ENCODE measurements at places on chromosomes 16 and 17.

- DNase-seq = no peak
Measured at GRCh38 chr16:80932708-80933095, 74.0 kb downstream of the CMC2 start.

GRCh38 chr17:29769225-29769624 lies 146.5 kb upstream of the CORO6 start:
- no peak for DNase-seq

GRCh38 chr17:35341411-35341992 lies 31.9 kb downstream of the SLFN11 start:
- peak; percentile 58 for DNase-seq

GRCh38 chr16:55058576-55058975 lies 127.9 kb downstream of the IRX5 start:
- no peak for DNase-seq

DNA sequence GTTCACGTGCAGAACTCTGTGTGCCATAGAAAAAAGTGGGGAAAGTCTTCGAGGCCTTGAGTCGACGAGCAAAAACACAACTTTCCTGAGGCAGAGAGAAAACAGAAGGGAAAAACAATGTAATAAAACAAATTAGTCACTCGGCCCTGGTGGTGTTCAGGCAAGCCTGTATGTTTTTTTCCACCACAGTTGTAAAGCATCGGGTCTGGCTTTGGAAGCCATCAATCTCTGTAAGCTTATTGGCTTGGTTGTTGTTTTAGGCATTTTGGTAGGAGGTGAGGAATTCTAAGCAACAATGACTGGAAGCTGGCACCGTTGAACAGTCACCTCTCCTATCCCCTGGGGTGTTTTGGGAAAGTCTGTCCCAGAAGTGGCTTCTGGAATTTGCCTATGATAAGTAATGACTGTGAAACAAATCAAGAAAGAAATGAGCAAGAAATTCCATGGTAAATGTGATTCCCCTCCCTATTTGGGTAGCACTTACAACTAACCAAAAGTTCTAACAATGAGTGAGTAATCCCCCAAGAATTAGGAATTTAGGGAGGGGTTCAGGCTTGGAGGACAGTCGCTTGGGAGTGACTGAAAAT lies 2.8 kb downstream of the CDH13 start:
- DNase-seq = no peak

DNA sequence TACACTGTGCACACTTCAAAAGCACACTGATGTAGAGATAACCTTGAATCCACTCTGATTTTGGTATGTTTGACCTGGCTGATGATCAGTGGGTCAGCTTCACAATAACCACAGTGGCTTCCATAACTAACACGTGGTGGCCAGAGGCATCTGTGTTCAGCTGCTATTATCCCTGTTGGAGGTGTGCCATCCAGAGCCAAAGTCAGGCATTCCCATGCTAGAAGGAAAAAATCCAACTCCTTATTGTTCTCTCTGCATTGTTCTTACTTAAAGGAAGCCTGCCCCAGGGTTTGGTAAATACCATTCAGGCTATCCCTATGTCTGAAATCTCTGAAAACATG lies 127.3 kb upstream of the MON1B start:
- DNase-seq = no peak

DNA sequence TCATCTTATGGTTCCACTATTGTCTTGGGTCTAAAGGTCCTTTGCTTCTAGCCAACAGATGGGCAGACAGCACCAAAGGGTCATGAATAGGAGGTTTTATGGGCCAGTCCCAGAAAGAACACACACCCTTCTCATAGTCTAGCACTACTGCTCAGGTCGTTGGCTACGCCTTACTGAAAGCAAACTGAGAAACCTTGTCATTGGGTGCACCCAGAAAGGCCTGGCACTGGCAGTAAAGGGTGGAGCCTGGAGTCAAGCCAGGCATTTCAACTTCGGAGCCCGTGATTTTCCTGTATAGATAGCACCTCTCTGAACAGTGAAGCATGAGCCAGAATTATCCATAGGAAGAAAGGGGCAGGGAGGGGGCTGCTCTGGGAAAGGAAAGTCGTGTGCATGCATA lies 74.9 kb downstream of the VAT1L start:
- no peak for DNase-seq

- DNase-seq = peak; percentile 96
Measured at GRCh38 chr17:44324571-44325275, at the start of gene SLC25A39. Gene SLC25A39, minus strand, starts transcription at chr17:44324823. Its CDS starts 1,261 bp downstream, at chr17:44323562.

DNA sequence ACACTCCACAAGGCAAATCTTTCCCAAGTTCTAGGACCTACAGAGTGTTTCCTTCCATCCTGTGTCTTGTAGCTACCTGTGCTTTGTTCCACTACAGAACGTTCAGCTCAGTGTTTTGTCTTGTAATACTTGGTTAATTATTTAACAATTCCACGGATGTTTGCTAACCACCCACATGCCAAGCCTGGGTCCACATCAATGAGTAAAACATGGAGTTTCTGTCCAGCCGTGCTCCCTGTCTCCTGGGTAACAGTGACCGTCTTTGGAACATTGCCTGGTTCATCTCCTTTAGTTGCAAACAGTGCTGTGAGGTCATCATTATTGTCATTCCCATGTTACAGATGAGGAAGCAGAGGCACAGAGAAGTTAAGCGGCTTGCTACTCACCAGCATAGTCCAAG lies 41.3 kb downstream of the IRF8 start:
- no peak for DNase-seq

DNA sequence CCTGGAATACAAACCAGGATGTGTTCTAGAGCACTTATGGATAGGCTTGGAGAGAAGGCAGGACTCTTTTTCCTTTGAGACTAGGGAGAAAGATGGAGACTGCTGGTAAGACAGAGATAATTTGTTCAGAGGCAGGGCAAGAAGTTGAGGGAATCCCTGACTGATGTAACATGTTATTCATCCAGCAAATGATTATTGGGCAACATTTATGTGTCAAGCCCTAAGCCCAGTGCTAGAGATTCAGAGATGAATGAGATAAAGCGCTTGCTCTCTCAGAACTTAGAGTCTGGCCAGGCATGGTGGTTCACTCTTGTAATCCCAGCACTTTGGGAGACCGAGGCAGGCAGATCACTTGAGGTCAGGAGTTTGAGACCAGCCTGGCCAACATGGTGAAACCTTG lies 47.8 kb upstream of the NUFIP2 start:
- no peak for DNase-seq

GRCh38 chr17:63880706-63881105 lies 1.0 kb downstream of the GH2 start:
- no peak for DNase-seq

- no peak for DNase-seq
Measured at GRCh38 chr16:89395150-89396142, 94.9 kb downstream of the ANKRD11 start.

DNA sequence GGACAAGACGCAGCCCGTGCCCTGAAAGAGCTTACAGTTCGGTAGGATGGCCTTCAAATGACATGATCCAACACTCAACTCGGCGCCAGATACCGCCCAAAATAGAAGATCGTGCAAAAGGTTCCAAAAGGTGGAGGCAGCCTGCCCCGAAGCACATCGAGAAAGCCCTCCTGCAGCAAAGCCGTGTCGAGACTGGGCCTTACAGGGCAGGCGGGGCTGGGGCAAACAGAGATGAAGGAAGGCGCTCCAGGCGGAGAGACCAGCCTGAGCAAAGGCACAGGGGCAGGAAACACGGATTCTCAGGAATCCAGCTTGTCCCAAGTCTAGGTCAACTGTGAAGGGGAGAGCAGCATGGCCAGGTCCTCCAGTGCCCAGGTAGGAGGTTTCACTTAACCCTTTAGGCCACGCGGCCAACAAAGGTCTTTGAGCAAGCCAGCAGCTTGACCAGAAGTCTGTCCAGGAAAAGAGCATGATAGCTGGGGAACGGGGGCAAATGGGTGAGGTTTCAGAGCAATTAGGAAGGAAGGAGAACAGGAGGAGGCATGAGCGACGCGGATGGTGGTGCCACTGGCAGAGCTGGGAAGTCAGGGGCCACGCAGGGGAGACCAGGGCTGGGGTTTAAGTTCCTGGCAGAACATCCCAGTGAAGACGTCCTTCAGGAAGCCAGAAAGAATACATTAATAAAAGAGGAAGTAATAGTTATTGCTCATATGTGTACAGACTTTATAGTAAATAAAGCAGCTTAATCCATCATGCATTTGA lies 21.2 kb upstream of the EIF1 start:
- no peak for DNase-seq

DNA sequence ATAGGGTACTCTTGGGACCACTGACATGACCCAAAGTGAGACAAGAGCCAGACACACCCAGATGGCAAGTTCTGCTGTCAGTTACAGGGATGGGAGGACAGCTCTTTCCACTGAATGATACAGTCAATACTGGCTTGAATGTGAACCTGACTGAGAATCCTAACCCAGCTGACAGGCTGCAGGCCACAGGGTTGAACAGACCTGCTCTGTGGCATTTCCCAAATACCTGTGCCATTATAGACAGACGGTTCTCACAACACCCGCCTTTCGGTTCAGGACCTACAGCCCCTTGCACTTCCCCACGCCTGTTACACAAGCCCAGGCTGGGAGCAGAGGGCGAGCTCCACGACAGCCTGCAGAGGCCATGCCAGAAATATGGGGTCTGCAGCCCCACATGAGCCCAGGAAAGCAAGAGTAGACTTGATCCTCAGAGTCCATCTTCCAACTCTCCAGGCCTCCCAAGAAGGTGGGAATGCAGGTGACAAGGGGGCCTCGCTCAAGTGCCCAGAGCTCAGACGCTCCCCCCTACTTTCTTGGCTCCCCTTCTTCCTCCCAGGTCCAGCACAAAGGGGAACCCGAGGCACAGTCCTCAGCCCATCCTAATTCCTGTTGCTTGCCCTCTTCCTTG lies 314.3 kb downstream of the SOX9 start:
- no peak for DNase-seq

- peak; percentile 60 for DNase-seq
Measured at GRCh38 chr17:83080858-83081683, 1.7 kb downstream of the METRNL start.

GRCh38 chr17:33803686-33804085 lies 451.4 kb upstream of the CCL2 start:
- DNase-seq = no peak

DNA sequence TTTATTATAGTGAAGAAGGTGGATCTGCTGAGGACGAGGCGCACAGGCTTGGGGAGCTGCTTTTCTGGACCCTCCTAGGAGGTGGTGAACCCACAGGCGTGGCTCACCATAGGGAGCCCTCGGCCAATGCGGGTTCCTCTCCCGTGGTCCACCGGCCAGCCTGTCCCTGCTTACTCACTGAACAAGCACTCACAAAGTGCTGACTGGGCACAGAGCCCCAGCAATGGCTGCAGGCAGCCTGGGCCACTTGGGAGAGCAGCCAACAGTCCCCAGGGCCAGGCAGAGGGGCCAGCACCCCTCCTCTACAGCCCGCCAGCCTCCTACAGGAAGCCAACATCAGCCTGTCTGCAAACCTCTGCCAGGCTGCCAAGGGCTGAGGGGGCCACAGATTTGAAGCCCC lies 19.1 kb upstream of the NCBP3 start:
- no peak for DNase-seq

DNA sequence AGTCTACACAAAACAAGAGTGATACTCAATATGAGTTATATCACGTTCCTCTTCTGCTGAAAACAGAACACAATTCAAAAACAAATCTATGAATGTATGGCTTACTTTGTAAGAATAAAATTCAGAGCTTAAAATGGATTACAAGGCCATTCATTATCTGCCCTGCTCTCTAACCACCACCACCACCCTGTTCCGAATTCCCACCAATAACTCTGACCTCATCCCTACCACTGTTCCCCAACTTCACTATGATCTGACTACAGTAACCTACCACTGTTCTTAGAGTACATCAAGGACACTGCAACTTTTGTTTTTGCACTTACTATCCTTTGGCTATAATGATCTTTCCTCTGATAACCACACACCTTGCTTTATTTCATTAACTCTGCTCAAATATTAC lies 21.3 kb downstream of the FBXL20 start:
- no peak for DNase-seq

GRCh38 chr17:29567304-29567553 lies 392 bp upstream of the ABHD15 start:
- DNase-seq = no peak

DNA sequence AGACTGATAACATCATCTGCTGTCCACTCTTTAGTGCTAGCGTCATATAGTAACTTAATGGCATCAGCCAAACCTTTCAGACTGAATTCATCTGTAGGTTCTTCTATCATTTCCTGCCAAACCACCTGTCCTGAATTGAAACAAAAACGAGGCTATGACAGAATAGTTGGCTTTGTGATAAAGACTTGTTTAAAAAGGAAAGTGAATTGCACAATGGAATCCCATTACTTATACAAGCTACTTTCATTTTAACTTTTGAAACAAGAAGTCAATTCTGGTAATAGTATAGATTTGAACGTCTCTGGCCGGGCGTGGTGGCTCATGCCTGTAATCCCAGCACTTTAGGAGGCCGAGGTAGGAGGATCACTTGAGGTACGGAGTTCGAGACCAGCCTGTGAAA lies 18.2 kb downstream of the LASP1NB start:
- no peak for DNase-seq

DNA sequence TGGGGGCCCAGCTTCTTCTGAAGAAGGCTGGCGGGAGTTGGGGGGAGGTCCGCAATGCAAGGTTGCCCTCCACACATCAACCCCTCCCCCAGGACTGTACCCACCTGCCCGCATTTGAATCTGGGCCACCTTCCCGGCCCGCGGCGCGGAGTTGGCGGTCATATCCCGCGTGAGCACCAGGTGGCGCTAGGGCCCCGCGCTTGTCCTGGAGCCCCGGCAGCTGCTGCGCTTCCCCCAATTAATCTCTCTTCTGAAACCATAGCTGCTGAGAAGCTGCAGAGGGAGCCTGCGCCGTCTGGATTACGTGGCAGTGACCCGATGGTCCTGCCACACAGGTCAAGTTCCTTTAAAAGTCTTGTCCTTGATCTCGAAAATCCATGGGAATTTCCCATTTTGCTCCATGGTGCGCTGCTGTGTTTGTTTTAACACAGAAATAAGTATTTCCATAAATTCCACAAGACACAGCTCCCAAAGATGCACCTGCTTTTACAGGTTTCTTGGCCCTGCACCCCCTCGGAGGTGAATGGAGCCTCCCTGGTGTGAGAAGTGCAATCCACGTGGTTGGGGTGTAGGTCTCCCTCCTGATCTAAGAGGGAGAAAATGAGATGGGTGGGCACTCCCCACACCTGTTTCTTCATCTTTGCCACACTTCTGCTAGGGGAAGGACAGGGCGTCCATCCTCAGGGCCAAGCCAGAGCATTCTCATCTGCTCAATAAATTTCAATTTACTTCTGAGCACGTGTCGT lies 22.1 kb downstream of the COX4I1 start:
- peak; percentile 74 for DNase-seq

Measured in CD4-positive, alpha-beta T cell treated with Interleukin-21 for 1 hour (primary cell).